ENCODE measurements at places on chromosomes 1 and 21.

DNA sequence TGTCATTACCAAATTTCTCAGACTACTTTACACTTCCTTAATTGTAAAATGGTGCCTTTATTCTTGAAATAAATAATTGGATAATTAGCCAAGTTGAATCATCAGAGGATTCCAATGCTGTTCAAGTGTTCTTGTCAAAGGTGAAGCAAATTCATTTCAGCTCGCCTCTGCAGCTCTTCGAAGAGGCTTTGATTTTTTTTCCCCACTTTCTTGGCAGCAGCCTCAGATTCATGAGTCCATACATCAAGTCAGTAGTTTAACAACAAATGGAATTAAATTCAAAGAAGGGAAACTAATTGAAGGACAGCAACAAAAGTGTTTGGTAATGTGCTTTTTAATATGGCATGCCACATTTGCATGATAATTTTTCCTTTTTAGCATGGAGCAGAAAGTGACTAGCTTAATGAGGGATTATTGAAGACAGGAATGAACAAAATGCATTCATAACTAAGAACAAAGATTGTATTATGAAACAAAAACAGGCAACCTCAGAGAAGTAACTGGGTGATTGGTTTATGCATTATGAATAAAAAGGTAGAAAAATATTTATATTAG is 239.0 kb downstream of the USH2A start:
- DNase-seq, result no peak

DNA sequence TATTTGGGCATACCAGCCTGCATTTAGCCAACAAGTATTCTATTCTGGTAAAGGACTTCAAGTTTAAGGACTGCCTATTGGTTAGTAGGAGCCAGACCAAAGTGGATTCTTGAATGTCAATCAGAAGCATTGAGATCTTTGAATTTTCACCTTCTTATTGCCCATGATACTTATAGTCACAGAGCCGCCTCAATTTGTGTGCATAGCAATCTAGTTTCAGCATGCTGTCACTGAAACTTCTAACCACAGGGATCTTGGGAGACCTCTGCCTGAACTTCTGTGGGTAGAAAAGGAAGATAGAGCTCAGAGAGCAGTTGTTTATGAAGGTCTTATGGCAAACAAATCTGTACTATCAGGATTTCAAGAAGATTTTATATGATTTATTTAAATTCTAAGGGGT is 501.4 kb upstream of the USP24 start:
- DNase-seq, result no peak

GRCh38 chr1:84286071-84286470 is 15.4 kb upstream of the SAMD13 start:
- DNase-seq, result no peak

DNA sequence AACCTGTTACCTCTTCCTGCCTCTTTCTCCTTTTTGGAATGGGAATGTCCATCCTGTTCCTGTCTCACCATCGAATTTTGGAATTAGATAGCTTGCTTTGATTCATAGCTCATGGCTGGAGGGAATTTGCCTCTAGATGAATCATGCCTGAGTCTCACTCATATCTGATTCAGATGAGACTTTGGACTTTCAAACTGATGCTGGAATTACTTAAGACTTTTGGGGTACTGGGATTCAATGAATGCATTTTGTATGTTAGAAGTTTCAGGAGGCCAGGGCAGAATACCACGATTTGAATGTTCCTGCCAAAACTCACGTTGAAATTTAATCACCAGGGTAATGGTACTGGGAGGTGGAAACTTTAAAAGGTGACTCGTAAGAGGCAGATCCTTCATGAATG is 132.4 kb downstream of the DSCAM start:
- no peak for DNase-seq

DNA sequence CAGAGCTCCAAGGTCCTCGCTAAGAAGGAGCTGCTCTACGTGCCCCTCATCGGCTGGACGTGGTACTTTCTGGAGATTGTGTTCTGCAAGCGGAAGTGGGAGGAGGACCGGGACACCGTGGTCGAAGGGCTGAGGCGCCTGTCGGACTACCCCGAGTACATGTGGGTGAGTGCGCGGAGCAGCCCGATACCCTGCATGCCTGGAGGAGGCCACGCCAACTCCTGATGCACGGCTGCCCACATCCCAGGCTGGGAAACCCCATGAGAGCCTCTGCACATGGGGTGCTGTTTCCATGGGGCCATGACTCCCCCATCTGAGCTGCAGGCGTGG is 43.0 kb upstream of the TRAPPC10 start:
- DNase-seq, result no peak

DNA sequence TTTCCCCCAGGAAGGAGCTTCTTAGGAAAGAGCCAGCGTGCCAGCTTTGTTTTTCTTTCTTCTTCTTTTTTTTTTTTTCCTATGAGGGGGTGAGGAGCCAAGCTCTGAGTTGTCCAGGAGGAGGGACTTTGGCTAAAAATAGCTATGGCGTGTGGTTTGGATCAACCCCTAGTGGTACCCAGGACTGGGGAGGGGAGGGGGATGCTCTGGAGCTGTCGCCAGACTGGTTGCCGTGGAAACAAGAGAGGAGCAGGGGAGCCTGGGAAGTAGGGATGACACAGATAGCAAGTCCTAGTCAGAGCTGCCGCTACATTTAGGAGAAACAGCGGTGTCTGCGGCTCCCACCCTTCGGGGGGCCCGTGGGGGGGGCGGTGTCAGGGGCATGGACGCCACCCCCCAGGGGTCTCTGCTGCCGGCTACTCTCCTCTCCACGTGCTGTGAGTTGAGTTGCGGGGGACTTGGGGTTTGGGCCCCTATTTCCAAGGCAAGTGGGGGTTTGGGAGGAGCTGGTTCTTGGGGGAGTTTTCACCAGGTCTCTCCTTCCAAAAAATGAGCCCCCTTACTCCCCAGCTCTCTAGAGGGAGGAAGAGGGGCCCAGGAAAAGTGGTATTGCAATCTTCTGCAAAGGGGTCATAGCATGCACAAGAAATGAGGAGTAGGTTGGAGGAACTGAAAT is at the start of gene KCNJ9:
Gene KCNJ9, plus strand, starts transcription at position 278 of the 676 bp plus-strand sequence. CDS start 2,493 bp downstream, outside the sequence.
- DNase-seq, result no peak
